ENCODE measurements at places on chromosomes 5 and 9. TPM values are rescaled to one million over a fixed set of nuclear protein-coding genes. Genes with fewer than 3 reads are reported as not detected.
A peak's percentile ranks its signal among the peaks of the same experiment; 100 is the strongest.

DNA sequence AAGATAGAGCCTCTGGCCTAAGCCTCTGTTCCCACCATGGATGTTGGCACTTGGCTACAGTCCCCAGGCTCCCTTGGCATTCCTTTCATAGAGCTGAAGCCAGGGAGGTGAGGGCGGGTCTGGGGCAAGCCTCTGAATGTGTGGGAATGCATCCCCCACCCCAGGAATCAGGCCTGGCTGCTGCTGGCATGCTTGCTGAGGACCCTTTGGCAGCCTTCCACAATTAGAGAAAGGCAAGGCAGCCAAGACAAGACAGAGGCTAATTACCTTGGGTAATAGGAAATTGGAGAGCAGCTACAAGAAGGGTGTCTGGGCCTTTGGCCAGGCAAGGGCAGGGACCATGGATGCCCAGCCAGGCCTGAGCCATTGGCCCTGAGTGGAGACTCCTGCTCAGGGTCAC, 204.4 kb upstream of the TRIM32 start:
- DNase-seq = no peak
- H3K4me1 ChIP-seq = no peaks in the 10 kb centered on the region
- H3K27me3 ChIP-seq = no peaks in the 10 kb centered on the region

Gene SLC4A9
- total RNA-seq = not detected

GRCh38 chr5:152086668-152087067, 162.0 kb upstream of the GLRA1 start:
- H3K4me3 ChIP-seq = no peak overlapping the region
- no peaks in the 10 kb centered on the region for H3K36me3 ChIP-seq
- H3K27me3 ChIP-seq = no peaks in the 10 kb centered on the region

Gene NTMT1
- total RNA-seq = 33.5 TPM

GRCh38 chr9:114385397-114386181, 2.2 kb downstream of the AKNA start:
- no peaks in the 10 kb centered on the region for H3K27me3 ChIP-seq
- peaks cover 10% of the 10 kb centered on the region for H3K36me3 ChIP-seq
- H3K4me3 ChIP-seq = peak overlapping the region; percentile 63
- DNase-seq = peak; percentile 68

GRCh38 chr5:40475561-40475960, 204.2 kb upstream of the PTGER4 start:
- H3K27me3 ChIP-seq = no peaks in the 10 kb centered on the region
- peaks cover 8% of the 10 kb centered on the region for H3K4me1 ChIP-seq
- no peak overlapping the region for H3K4me3 ChIP-seq
- no peak for DNase-seq

DNA sequence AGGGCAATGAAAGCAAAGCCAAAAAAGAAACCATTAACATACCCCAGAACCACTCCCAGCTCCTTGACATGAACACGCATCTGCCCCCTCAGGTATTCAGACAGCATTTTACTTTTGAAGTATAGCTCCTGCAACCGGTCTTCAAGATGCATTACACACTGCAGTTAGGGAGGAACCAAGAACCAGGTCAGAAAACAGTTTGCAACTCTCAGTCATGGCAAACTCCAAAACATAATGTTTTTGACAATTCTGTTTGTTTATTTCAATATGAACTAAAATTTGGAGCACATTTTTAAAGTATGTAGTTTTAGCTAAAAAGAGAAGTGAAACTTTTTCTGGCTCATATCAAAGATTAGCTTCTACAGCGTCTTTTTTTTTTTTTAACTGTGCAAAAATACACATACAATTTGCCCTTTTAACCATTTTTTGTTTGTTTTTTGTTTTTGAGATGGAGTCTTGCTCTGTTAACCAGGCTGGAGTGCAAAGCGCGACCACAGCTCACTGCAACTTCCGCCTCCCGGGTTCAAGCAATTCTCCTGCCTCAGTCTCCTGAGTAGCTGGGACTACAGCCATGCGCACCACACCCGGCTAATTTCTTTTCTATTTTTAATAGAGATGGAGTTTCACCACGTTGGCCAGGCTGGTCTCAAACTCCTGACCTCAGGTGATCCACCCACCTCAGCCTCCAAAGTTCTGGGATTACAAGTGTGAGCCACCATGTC, 12.2 kb upstream of the RAPGEF6 start:
- no peak overlapping the region for H3K4me3 ChIP-seq
- no peaks in the 10 kb centered on the region for H3K27me3 ChIP-seq
- H3K36me3 ChIP-seq = peaks cover 18% of the 10 kb centered on the region
- H3K4me1 ChIP-seq = no peaks in the 10 kb centered on the region

DNA sequence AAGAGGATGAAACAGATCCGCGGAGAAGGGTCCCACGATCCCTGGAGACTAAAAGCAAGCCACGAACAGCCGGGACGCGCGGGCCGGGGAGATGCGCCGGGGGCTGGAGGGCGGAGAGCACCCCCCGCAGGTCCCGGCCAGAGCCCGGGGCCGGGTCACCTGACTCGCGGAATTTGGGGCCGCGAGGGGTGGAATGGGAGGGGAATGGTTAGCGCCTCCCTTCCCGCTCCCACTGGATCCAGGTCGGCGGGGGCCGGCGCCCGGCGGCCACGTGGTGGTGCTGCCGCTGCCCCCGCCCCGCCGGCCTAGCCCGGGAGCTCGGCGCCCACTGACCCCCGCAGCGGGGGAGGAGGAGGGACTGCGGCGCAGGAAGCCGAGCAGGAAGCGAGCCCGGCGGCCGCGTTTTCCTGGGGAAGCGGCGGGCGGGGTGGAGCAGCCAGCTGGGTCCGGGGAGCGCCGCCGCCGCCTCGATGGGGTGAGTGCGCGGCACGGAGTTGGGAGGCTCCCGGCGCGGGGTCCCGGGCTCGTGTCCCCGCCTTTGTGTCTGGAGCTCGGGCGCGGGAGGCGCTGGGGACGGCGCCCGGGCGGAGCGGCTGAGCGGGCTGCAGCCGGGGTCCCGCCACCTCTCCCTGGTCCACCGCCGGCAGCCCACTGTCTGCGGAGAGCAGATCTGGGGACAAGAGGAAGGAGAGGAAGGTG, at the start of gene RAI14:
Gene RAI14 (plus strand): TSS at position 328 of the 699 bp plus-strand sequence. CDS start 30,592 bp downstream, outside the sequence.
- no peaks in the 10 kb centered on the region for H3K36me3 ChIP-seq
- H3K27ac ChIP-seq = peak within 1 kb of the TSS; percentile 42
- peaks cover 8% of the 10 kb centered on the region for H3K4me1 ChIP-seq
- peak within 1 kb of the TSS; percentile 57 for H3K4me3 ChIP-seq

Gene ENTPD2
- not detected for total RNA-seq

DNA sequence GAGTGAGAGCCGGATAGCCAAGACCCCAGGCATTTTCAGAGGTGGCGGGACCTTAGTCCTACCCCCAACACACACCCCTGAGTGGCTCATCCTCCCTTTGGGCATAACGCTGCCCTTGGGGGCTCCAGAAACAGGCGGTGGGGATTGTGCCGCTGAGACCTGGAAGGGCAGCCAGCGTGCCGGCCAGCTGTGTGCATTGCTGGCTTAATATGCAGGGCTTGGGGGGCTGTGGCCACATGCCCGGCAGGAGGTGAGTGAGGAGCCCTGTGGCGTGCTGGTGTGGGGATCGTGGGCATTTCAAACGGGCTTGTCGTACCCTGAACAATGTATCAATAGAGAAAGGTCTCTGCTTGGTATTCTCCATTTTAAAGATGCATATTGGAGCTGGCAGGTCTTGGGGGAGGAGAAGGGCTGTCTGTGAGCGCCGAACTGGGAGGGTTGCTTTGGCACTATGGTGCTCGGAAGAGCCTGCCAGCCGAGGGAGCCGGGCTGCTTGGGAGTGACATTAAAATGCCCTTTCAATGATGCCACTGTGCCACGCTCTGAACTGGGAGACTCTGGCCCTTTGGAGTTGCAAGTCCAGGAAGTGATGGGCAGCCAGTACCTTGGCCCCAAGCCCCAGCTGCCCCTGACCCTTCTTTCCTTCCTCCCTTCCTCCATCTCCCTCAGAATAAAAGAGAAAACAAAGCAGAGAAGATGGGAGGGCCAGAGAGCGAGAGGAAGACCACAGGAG, 11.2 kb upstream of the OLFM1 start:
- no peaks in the 10 kb centered on the region for H3K4me1 ChIP-seq
- H3K4me3 ChIP-seq = no peak overlapping the region
- DNase-seq = no peak
- no peak overlapping the region for H3K27ac ChIP-seq
- no peaks in the 10 kb centered on the region for H3K36me3 ChIP-seq

Gene GALNT12
- total RNA-seq = 6.2 TPM

Gene MAT2B
- 126 TPM for total RNA-seq

Gene TMEM252
- not detected for total RNA-seq

DNA sequence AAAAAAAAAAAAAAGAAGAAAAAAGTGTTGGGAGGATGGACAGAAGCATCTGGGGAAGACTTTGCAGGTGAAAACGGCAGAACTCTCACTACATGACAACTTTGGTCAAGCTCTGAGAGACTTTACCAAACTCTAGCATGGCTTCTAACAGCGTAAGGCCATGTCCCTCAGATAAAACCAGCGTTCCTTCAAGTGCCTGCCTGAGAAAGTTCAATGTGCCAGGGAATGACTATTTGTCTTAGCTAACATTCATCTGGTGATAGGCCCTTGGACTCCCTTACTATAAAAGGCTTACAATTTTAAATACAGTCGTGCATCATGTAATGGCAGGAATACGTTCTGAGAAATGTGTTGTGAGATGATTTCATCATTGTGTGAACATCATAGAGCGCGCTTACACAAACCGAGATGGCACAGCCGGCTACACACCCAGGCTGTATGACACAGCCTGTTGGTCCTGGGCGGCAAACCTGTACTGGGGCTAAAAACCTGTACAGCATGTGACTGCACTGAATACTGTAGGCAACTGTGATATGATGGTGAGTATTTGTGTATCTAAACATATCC, 14.9 kb upstream of the ZFP62 start:
- H3K27ac ChIP-seq = no peak overlapping the region
- no peaks in the 10 kb centered on the region for H3K4me1 ChIP-seq
- H3K36me3 ChIP-seq = no peaks in the 10 kb centered on the region
- no peaks in the 10 kb centered on the region for H3K27me3 ChIP-seq
- H3K4me3 ChIP-seq = no peak overlapping the region
- DNase-seq = no peak

DNA sequence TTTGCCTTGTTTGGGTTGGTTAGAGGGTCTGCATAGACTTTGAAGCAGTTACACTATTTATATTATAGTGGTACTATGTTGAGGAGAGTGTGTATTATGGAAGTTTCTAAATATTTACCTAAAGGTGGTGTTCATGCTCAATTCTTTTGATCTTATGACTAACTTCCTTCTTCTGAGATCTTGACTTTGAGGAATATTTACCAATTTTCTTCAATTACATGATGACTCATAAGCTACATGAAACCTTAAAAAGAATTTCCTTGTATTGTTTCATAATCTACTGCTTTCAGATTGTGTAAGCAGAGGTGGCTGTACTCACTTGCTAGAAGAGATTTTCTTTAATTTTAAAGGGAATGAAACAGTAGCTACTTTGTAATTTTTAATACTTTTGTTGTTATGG, 276.1 kb downstream of the TAF11L14 start:
- no peaks in the 10 kb centered on the region for H3K36me3 ChIP-seq
- DNase-seq = no peak
- H3K4me1 ChIP-seq = no peaks in the 10 kb centered on the region
- no peaks in the 10 kb centered on the region for H3K27me3 ChIP-seq
- H3K4me3 ChIP-seq = no peak overlapping the region

Gene INSL4
- total RNA-seq = not detected

- H3K4me1 ChIP-seq = peaks cover 16% of the 10 kb centered on the region
- no peaks in the 10 kb centered on the region for H3K27me3 ChIP-seq
- no peak for DNase-seq
Observed at GRCh38 chr5:131463656-131464055, 171.4 kb downstream of the RAPGEF6 start.

- no peaks in the 10 kb centered on the region for H3K27me3 ChIP-seq
- H3K4me1 ChIP-seq = no peaks in the 10 kb centered on the region
- DNase-seq = no peak
- H3K36me3 ChIP-seq = no peaks in the 10 kb centered on the region
- H3K27ac ChIP-seq = no peak overlapping the region
- no peak overlapping the region for H3K4me3 ChIP-seq
Observed at GRCh38 chr5:114822436-114822835, 347.3 kb downstream of the TRIM36 start.

Gene ANKDD1B
- 0.31 TPM for total RNA-seq

All from naive thymus-derived CD4-positive, alpha-beta T cell (primary cell).